ENCODE measurements at places on chromosomes 11 and 22.

DNA sequence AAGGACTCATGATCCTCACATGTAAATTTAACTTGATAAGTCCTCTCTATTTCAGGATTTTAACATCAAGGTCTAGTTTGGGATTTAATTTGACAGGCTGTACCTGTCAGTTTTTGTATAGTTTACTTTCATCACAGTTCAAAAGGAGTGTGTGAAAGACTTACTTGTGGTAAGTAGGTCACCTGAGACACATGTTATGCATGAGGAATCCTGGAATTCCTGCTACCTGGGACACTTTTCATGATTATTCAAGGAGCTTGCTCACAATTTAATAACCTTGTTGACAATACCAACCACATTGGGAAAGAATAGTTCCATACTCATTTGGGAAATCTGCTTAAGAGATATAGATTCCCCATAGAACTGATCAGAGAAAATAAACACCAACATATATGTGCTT is 15.8 kb upstream of the SLC36A4 start:
- no peak for DNase-seq

- no peak for DNase-seq
Measured at GRCh38 chr11:105000797-105001196, 22.2 kb downstream of the CASP5 start.

GRCh38 chr11:111684251-111684650 is 81.9 kb downstream of the PPP2R1B start:
- no peak for DNase-seq

DNA sequence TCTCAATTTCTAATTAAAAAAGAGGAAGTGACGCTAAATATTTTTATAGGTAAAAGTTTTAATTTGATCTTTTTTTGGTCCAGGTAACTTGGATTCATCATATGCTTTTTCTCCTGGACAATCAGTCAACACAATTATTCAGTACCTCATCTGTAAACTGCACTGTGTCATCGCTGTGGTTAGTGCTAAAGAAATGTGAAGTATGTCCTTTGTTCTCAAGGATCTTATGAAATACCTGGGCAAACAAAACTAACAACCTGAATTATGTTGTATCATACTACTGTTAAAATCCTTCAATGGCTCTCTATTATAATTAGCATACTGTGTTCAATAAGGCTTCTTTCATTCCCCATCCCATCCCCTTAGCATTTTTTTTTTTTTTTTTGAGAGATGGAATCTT is 19.9 kb upstream of the SCN3B start:
- no peak for DNase-seq

DNA sequence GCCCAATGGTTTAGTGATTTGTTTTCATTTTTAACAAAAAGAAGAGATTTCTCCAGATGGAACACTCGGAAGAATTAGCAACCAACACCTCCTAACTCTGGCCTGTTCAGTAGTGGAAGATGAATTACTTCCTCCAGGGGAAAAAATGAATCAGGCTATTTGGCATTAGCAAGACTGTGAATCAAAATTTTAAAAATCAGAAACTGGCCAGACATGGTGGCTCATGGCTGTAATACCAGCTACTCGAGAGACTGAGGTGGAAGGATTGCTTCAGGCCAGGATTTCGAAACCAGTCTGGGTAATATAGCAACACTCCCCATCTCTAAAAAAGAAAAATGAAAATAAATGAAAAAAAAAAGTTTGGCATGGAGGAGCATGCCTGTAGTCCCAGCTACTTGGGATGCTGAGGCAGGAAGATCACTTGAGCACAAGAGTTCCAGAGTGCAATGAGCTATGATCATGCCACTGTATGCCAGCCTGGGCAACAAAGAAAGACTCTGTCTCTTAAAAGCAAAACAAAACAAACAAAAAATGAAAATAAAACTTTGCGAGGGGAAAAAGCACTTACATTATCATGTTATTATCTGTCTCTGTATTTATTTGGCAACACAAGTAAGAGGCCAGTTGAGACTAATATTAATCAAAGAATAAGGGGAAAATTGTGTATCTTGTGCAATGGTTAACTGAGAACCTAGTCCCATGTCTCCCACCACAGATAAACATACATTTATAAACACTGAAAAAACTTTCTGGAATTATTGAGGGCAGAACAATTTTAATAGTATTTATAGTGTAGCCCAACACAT is 796.3 kb upstream of the ANO3 start:
- peak; percentile 78 for DNase-seq
